Tibial artery (tissue), 4 donors: ENCODE measurements at places on chromosomes 4 and X.

GRCh38 chr4:94533405-94534223 lies 81.9 kb downstream of the PDLIM5 start:
- no peaks in the 10 kb centered on the region for H3K27me3 ChIP-seq
- no peak overlapping the region for H3K4me3 ChIP-seq
- H3K4me1 ChIP-seq, result peaks cover 70% of the 10 kb centered on the region

GRCh38 chr4:150032541-150032940 lies 45.7 kb upstream of the DCLK2 start:
- DNase-seq, result no peak
- no peaks in the 10 kb centered on the region for H3K4me1 ChIP-seq
- no peak overlapping the region for H3K4me3 ChIP-seq
- no peaks in the 10 kb centered on the region for H3K27me3 ChIP-seq
- no peak overlapping the region for H3K27ac ChIP-seq
- H3K36me3 ChIP-seq, result no peaks in the 10 kb centered on the region

DNA sequence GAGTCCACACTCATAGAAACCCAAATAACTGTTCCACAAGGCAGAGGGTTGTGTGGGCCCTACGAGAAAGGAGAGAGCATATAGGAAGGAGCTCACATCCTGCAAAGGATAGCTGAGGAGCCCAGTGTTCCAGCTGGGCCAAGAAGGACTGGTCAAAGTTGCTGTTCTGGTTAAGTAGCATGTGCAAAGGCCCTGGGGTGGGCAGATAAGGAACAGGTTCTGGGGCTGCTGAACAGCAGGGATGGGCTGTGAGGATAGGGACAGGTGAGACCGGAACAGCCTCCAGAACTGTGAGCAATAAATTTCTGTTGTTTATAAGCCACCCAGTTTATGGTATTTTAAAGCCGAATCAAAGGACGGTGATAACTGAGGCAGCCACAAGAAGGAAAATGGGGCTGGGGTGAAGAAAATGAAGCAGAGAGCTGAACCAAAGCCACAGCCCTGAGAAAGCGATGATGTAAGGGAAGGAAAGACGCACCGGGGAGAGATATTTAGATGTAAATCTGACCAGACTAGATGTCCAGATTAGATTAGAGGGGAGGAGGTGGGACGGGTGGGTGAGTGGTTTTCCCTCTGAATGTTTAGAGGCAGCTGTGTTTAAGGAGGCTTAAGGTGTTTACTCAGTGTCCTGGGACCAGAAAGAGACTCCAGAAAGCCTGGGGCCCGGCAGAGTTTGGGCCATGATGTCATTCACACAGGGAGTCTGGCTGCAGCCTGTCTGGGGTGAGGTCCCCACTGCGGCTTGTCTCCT lies 180.8 kb upstream of the BCOR start:
- H3K27ac ChIP-seq, result no peak overlapping the region
- H3K36me3 ChIP-seq, result no peaks in the 10 kb centered on the region
- no peaks in the 10 kb centered on the region for H3K4me1 ChIP-seq
- H3K4me3 ChIP-seq, result no peak overlapping the region

GRCh38 chrX:120790118-120790517 lies 85.5 kb downstream of the CT47B1 start:
- H3K36me3 ChIP-seq, result no peaks in the 10 kb centered on the region
- no peaks in the 10 kb centered on the region for H3K27me3 ChIP-seq
- H3K4me1 ChIP-seq, result peaks cover 16% of the 10 kb centered on the region
- no peak for DNase-seq
- H3K27ac ChIP-seq, result no peak overlapping the region
- H3K4me3 ChIP-seq, result no peak overlapping the region

DNA sequence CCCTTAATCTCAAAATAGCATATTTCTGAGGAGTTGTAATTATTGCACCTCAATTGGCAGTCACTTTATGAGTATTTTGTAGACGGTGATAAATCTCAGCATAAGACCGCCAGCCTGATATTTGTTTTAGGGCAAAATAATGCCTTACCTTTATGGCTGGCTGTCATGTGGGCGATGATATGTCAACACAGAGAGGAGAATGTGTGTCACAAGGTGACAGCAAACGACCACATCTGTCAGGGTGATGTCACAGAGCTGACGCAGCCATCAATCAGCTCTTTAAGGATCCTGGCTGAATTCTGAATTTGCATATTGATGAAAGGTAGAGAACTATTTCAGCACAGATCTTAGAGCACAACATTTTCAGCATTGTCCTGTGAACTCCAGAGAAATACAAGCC lies 209.7 kb downstream of the CEP135 start:
- no peak overlapping the region for H3K4me3 ChIP-seq
- no peak for DNase-seq
- no peak overlapping the region for H3K27ac ChIP-seq

GRCh38 chrX:153157450-153157849 lies 21.6 kb upstream of the MAGEA1 start:
- H3K4me3 ChIP-seq, result no peak overlapping the region
- no peak for DNase-seq
- no peaks in the 10 kb centered on the region for H3K36me3 ChIP-seq
- H3K27ac ChIP-seq, result no peak overlapping the region
- no peaks in the 10 kb centered on the region for H3K27me3 ChIP-seq

DNA sequence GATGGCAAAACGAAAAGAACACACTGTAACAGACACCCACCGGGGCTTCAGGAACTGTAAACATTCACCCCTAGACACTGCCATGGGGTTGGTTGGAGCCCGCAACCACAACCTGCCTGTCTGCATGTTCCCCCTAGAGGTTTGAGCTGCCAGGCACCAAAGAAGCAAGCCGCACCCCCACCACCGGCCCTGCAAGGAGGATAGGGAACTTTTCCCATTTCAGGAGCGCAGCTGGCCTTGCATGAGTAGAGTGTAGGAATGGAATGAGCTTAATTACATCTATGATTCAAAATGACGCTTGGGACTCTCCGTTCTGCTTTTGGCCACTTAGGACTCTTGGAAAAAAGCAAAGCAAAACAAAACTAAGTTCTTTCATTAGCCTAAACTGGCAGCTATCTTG lies 243.6 kb upstream of the CTSO start:
- H3K4me3 ChIP-seq, result no peak overlapping the region
- no peak for DNase-seq
- no peak overlapping the region for H3K27ac ChIP-seq
- no peaks in the 10 kb centered on the region for H3K27me3 ChIP-seq

DNA sequence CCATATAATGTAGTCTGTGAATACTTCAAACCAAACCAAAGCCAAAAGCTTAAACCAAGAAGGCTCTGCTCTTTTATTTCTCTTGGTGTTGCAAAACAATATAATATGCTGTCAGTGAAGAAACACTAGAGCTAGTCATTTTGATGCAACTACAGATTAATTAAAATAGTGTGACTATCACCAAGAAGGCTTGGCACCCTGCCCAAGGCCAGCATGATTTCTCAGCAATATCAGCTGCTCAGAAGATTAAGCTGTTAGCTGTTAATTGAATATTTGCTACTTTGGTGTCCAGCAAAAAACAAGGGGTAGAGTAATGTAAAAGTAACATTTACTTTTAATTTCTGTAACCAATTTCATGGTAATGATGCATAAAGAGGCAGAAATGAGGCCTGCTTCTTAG lies 104.9 kb upstream of the PRPS2 start:
- no peak overlapping the region for H3K4me3 ChIP-seq
- H3K27ac ChIP-seq, result no peak overlapping the region
- no peaks in the 10 kb centered on the region for H3K4me1 ChIP-seq
- H3K27me3 ChIP-seq, result no peaks in the 10 kb centered on the region
- DNase-seq, result peak; percentile 34
- no peaks in the 10 kb centered on the region for H3K36me3 ChIP-seq

DNA sequence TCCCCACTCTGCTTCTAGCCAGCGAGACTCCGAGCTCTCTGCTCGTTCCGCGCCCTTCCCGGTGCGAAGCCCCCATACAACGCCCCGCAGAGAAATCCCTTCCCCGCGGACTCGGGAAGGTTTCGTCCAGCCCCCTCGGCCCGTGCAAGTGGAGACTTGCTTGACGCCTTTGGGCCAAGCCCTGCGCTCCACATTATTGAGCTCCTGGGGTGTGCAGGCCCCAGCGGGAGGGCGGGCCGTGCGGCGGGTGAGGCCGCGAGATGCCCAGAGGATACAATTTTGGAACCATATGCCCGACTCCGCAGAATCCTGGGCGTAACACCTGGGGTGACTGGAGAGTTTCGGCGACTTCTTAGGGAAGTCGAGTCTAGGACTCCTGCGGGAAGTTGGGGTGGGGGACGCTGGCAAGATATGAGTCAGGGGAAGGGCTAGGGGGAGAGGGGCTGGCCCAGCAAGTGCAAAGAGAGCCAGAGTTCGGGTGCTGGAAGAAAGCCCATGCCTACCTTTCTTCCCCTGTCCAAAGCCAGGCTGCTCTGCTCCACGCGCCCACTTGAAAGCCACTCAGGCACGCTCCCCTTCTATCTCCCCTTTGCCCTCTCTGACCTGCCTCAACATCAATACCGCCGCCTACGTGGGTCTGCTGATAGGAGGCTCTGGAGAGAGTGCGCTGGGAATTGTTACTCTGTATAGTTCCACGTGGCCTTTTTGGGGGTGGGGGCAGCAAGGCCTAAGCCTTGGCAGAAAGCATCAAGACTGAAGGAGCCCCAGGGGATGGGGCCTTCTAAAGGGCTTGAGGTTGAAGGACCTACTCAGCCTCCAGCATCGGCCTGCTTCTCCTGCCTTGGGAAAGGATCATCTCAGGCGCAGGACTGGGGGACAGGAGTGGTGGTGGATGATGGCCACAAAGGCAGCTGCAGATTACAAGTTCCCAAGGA lies 1.2 kb upstream of the ELF4 start:
- peak overlapping the region; percentile 90 for H3K4me3 ChIP-seq
- no peak for DNase-seq
- H3K27ac ChIP-seq, result peak overlapping the region; percentile 98
- no peaks in the 10 kb centered on the region for H3K27me3 ChIP-seq
- H3K36me3 ChIP-seq, result no peaks in the 10 kb centered on the region
- peaks cover 34% of the 10 kb centered on the region for H3K4me1 ChIP-seq

DNA sequence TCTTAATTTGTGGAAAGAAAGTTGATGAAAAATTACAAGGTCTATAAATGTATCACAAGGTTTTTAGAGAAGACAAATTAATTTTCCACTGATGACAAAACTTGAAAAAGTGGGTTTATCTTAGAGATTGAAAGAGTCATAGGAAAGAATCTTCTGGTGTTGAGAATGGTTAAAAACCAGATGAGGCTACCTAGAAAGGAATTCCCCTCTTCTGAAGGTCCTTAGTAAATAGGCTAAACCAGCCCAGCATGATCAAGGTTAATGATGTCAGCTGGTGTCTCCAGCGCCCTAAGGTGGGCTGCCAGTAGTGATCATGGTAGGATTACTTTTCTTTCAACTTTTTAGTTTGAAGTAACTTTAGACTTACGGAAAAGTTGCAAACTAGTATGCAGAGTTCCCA lies 71.8 kb upstream of the PGRMC2 start:
- no peak for DNase-seq
- H3K27ac ChIP-seq, result no peak overlapping the region
- peaks cover 2% of the 10 kb centered on the region for H3K4me1 ChIP-seq
- no peaks in the 10 kb centered on the region for H3K36me3 ChIP-seq
- no peaks in the 10 kb centered on the region for H3K27me3 ChIP-seq
- H3K4me3 ChIP-seq, result no peak overlapping the region

GRCh38 chrX:104329731-104330130 lies 75.0 kb upstream of the ESX1 start:
- H3K4me1 ChIP-seq, result no peaks in the 10 kb centered on the region
- no peaks in the 10 kb centered on the region for H3K27me3 ChIP-seq
- no peak overlapping the region for H3K27ac ChIP-seq
- no peak overlapping the region for H3K4me3 ChIP-seq
- DNase-seq, result no peak

GRCh38 chrX:125295337-125295736 lies 24.3 kb upstream of the TEX13C start:
- no peak overlapping the region for H3K4me3 ChIP-seq
- no peaks in the 10 kb centered on the region for H3K36me3 ChIP-seq
- DNase-seq, result no peak
- H3K27ac ChIP-seq, result no peak overlapping the region

- no peaks in the 10 kb centered on the region for H3K36me3 ChIP-seq
- peaks cover 13% of the 10 kb centered on the region for H3K4me1 ChIP-seq
These were observed 2.8 kb downstream of the ERVMER34-1 start for GRCh38 chr4:52748432-52748831.
